ENCODE measurements at places on chromosomes 4 and X. TPM values are rescaled to one million over a fixed set of nuclear protein-coding genes. Genes with fewer than 3 reads are reported as not detected.
A peak's percentile ranks its signal among the peaks of the same experiment; 100 is the strongest.

BMPR1B gene
- not detected for total RNA-seq

FAM193A gene
- 4.4 TPM for total RNA-seq

- H3K27me3 ChIP-seq, result no peaks in the 10 kb centered on the region
- no peaks in the 10 kb centered on the region for H3K36me3 ChIP-seq
- no peaks in the 10 kb centered on the region for H3K4me1 ChIP-seq
- no peak overlapping the region for H3K4me3 ChIP-seq
- no peak for DNase-seq
- no peak overlapping the region for H3K27ac ChIP-seq
These were observed 46.8 kb downstream of the GSTCD start for GRCh38 chr4:105755375-105755774.

- peak overlapping the region; percentile 82 for H3K27ac ChIP-seq
- peak overlapping the region; percentile 55 for H3K4me3 ChIP-seq
- peak; percentile 10 for DNase-seq
- H3K36me3 ChIP-seq, result peaks cover 26% of the 10 kb centered on the region
- peaks cover 46% of the 10 kb centered on the region for H3K4me1 ChIP-seq
These were observed 561 bp downstream of the IRAK1 start for GRCh38 chrX:154019061-154019621.

HSFX3 gene
- total RNA-seq, result not detected

PROM1 gene
- 0.47 TPM for total RNA-seq

DNA sequence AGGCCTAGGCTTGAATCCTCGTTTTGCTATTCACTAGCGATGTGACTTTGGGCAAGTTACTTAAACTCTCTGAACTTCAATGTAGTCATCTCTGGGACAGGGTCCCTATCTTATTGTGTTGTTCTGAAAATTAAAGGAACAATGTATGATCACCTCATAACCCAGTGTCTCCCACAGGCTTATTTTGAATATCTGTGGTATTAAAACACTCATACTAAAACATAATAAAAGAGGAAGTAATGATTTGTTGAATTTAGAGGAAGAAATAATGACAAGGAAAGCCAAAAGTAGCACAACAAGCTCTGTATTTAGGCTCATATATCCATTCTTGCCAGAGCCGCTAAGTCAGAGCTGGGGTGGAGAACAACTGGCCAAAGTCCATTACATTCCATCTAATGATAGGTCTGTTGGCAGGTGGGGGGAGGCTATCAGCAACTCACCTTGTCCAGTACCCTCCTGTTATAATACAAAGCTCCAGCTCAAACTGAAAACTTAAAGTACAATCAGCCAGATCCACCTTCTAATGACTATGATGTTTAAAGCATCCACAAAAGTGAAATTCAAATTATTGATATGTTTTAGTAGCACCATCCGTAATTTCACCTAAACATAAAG, 64.5 kb upstream of the LSM6 start:
- no peak for DNase-seq
- H3K4me3 ChIP-seq, result no peak overlapping the region
- H3K36me3 ChIP-seq, result no peaks in the 10 kb centered on the region

DNA sequence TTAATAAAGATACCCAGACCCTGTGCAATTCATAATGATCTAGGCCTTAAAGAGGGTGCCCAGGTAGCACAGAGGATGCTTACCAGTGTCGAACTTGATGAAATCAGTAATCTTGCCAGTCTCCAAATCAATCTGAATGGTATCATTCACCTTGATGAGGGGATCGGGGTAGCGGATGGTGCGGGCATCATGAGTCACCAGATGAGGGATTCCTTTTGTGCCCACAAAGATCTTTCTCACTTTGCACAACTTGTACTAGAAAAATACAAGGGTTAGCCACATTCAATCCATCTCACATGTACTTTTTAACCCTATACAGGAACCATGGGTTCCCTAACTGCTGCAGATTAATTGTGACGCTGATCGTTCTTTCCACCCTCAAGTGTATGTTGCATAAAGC, 3.3 kb downstream of the RPS4X start:
- DNase-seq, result no peak
- peaks cover 67% of the 10 kb centered on the region for H3K36me3 ChIP-seq
- H3K27ac ChIP-seq, result no peak overlapping the region

- H3K4me3 ChIP-seq, result no peak overlapping the region
- no peaks in the 10 kb centered on the region for H3K27me3 ChIP-seq
- H3K4me1 ChIP-seq, result no peaks in the 10 kb centered on the region
- no peak overlapping the region for H3K27ac ChIP-seq
These were observed 161.5 kb downstream of the ARAP2 start for GRCh38 chr4:36082817-36083216.

- no peaks in the 10 kb centered on the region for H3K36me3 ChIP-seq
- no peak overlapping the region for H3K4me3 ChIP-seq
- no peaks in the 10 kb centered on the region for H3K4me1 ChIP-seq
- DNase-seq, result no peak
These were observed 711.5 kb upstream of the PITX2 start for GRCh38 chr4:111334361-111334760.

DNA sequence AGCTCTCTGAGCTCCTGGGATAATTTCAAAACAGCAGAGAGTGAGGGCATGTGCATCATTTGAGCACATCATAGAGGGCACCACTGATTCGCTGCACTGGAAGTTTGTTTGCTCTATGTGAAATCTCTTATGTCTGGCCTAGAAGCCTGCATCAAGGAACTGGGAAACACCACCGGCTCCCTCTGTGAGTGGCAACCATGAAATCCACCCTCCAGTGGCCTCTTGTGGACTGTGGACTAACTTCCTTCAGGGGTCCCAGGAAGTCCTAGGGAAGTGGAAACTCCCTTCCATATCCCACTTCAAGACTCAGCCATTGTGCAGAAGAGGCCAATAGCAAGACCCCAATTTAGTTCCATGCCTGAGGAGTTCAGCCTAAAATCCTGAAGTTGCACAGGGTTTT, 48.0 kb upstream of the IGFBP7 start:
- H3K27ac ChIP-seq, result no peak overlapping the region
- H3K4me1 ChIP-seq, result peaks cover 26% of the 10 kb centered on the region
- H3K27me3 ChIP-seq, result no peaks in the 10 kb centered on the region

DNA sequence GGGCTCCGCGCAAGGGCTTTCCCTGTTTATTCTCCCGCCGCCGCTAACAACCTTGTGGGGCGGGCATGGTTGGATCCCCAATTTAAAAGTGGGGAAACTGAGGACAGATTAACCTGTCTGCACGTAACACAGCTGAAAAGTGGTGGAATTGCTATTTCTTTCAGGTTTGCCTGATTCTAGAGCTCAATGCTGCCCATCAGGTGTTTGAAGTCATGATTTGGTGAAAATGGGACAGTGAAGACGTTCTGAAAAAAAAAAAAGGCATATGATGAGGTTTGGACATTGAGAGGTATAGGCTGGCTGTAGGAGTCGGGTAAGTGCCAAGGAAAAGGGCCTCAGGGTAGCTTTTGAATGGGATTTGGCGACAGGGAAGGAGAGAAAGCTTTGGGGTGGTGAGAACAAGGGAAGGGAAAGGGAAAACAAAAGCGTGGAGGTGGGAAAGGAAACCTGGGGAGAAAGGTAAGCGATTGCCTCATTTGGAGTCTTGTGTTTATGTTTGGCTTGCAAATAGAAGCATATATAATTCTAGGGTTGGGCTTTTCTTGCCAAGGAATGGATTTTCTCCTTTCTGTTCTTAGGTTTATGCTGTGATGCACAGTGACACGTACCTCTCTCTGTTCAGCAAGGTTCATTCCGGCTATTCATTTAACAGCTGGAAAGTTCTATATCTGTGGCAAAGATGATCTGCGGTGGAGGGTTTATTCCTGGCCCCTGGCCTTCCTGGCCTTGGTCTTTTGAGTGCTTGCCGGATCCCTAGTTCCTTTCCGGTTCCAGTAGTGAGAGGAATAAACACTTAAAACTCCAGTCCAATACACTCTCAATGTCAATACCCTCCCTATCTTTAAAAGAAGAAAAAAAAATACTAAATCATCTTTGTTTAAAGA, 2.4 kb upstream of the STIM2 start:
- no peak for DNase-seq
- no peaks in the 10 kb centered on the region for H3K27me3 ChIP-seq
- peak overlapping the region; percentile 53 for H3K4me3 ChIP-seq
- peaks cover 24% of the 10 kb centered on the region for H3K4me1 ChIP-seq
- H3K36me3 ChIP-seq, result peaks cover 5% of the 10 kb centered on the region
- no peak overlapping the region for H3K27ac ChIP-seq

DNA sequence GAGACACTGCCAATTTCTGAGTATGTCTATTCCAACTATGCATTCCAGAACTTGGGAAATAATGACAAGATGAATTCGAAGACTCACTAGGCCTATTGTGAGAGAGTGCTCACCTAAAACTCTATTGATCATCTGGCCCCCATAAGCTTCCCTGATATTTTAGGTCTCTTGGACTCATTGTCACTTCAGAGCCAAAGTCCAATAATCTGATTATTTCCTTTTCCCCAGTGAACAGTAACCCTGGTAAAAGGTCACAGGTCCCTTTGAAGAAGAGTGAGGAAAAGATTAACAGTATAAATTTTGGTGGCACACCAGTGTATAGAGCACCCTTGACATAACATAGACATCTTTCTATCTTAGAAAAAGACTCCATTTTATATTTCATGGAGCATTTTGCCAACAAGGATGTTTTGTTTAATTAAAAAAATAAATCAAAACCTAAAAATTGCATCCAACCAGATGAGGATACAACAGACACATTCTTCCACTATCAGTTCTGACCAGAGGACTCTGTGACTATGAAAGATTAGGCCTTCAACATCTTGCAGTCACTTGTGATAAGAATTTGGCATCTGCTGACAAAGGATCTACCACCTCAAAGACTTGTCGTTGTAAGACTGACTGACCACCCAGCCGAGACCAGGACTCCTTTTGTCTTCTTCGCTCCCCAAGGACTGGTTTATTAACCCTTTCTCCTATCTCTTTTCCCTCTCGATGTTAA, 191.9 kb downstream of the MAB21L2 start:
- peaks cover 8% of the 10 kb centered on the region for H3K4me1 ChIP-seq
- H3K27ac ChIP-seq, result no peak overlapping the region
- no peak overlapping the region for H3K4me3 ChIP-seq
- H3K36me3 ChIP-seq, result no peaks in the 10 kb centered on the region
- H3K27me3 ChIP-seq, result no peaks in the 10 kb centered on the region

HTN1 gene
- not detected for total RNA-seq

ARHGAP4 gene
- 0.63 TPM for total RNA-seq

DNA sequence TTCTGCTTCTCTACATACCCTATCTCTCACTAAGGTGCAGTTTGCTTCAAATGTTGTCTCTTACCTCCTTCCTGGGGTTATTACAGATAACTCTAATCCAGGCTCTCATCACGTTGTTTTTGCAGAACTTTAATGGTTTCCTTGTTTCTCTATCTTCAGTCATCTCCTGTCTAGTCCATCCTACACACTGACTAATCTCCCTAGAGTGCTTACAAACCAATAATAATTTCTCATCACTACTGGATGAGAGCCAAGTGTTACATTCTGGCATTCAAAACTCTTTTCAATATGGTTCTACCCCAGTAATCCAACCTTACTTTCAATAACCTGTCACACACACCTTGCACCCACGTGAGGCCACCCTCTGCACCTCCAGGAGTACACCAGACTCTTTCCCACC, 86.1 kb downstream of the SYNPO2 start:
- no peak overlapping the region for H3K27ac ChIP-seq
- H3K36me3 ChIP-seq, result no peaks in the 10 kb centered on the region
- no peaks in the 10 kb centered on the region for H3K27me3 ChIP-seq
- no peaks in the 10 kb centered on the region for H3K4me1 ChIP-seq
- H3K4me3 ChIP-seq, result no peak overlapping the region
- no peak for DNase-seq

TMEM47 gene
- total RNA-seq, result 46.1 TPM

DNA sequence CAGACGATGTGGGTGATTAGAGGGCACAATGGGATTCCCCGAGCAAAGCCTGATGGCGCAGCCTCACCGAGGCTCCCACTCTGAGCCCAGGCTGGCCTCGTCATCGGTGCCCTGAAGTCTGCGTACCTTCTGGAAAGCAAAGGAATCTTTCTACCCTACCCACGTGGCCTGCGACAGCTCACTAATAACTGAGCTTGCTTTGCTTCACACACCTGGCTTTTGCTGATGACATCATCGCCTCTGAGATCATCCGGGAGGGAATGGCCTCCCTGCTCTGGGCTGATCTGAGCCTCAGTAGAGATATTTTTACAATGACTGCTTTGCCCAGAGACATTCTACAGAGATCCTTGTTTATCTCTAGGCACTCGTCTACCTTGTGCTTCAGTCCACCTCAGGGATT, 45.4 kb upstream of the PDLIM3 start:
- no peaks in the 10 kb centered on the region for H3K36me3 ChIP-seq
- no peak overlapping the region for H3K4me3 ChIP-seq
- H3K4me1 ChIP-seq, result no peaks in the 10 kb centered on the region
- no peak overlapping the region for H3K27ac ChIP-seq
- no peak for DNase-seq

UBA1 gene
- 144 TPM for total RNA-seq

GRCh38 chr4:85457752-85458467, 17.0 kb upstream of the ARHGAP24 start:
- DNase-seq, result no peak
- H3K4me1 ChIP-seq, result no peaks in the 10 kb centered on the region
- no peak overlapping the region for H3K27ac ChIP-seq
- no peak overlapping the region for H3K4me3 ChIP-seq
- H3K36me3 ChIP-seq, result no peaks in the 10 kb centered on the region

- no peaks in the 10 kb centered on the region for H3K36me3 ChIP-seq
- peaks cover 14% of the 10 kb centered on the region for H3K4me1 ChIP-seq
- H3K27me3 ChIP-seq, result no peaks in the 10 kb centered on the region
These were observed 259.6 kb downstream of the UNC5C start for GRCh38 chr4:95289028-95289634.

DNA sequence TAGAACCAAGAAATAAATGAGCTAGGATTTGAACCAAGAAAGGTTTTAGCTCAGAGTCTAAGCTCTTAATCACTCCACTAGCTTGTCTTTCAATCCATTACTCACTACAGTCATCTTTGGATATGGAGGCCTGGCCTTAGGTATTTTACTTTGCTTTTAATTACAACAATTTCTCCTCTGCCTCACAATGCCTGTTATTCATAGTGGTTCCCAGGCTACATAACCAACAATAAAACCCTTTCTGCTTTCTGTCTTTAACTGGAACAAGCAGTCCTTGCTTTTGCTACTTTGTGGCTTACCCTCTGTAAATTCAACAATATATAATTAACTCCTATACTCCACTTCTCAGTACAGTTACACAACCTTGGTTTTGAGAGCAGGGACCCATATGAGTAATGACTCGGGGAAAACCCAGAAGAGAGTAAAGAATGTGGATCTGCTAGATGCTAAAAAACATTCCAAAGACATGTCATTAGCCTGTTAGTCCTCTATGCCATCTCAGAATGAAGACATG, 94.7 kb upstream of the NAP1L5 start:
- H3K36me3 ChIP-seq, result no peaks in the 10 kb centered on the region
- peak; percentile 59 for DNase-seq
- H3K4me3 ChIP-seq, result no peak overlapping the region
- H3K4me1 ChIP-seq, result peaks cover 14% of the 10 kb centered on the region
- no peaks in the 10 kb centered on the region for H3K27me3 ChIP-seq

DNA sequence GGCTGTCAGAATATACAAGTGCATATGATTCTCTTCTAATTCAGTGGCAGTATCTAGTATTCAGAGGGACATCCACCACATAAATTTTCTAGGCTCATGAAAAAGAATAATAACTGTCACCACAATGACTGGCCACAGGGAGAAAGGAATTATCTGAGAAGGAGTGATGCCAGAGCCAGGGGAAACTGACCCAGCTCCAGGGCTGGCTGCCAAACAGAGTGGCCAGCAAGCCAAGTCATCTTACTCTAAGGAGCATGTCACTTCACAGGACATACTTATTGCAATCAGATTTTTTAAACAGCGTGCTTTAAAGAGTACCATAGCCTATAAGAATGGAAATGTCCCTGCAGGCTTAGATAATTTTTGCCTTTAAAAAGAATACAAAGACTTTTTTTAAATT, 5.8 kb upstream of the SEPTIN11 start:
- peaks cover 69% of the 10 kb centered on the region for H3K36me3 ChIP-seq
- H3K4me1 ChIP-seq, result peaks cover 29% of the 10 kb centered on the region
- no peak overlapping the region for H3K27ac ChIP-seq
- H3K4me3 ChIP-seq, result no peak overlapping the region
- H3K27me3 ChIP-seq, result no peaks in the 10 kb centered on the region
